ENCODE measurements at places on chromosomes 5 and 9.

DNA sequence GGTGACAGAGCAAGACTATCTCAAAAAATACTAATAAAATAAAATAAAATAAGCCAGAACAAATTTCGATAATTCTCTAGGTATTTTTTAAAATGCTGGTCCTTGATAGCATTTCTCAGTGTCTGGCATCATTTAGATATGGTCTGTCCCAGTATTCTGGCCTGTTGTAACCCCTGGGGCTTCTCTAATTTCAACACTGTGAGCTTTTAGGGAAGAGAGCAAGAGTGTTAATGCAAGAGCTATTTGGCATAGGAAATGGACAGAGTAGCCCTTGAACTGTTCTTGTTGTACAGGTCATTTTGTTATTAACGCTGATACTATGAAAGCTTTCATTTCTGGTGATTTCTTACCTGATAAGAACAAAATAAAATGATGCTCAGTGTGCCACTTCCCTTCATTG lies 112.2 kb upstream of the ZNF608 start:
- DNase-seq, result no peak

- DNase-seq, result no peak
Observed at GRCh38 chr5:107861565-107861964, 190.8 kb upstream of the EFNA5 start.

DNA sequence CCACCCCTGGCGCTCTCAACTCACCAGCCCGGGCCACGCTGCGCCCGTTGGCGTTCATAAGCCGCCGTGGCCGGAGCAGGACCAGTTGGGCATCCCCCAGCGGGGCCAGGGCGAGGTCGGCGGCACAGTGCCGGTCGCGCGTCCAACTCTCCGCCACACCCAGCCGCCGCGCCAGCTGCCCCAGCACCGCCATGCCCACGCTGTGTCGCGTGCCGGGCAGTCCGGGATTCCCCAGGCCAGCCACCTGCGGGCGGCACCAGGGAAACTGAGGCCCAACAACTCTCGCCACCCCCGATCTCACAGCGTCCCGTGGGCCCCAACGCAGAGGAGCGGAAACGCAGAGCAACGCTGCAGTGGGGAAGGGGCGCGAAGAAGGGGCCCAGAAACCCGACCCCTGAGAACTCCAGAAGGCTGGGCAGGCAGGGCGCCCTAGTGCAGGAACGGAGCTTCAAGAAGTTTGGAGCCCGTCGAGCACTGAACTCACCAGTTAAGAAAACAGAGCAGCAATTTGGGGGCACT lies 453 bp downstream of the PTRH1 start:
- no peak for DNase-seq

- no peak for DNase-seq
Observed at GRCh38 chr5:112202694-112203093, 216.4 kb downstream of the EPB41L4A start.

DNA sequence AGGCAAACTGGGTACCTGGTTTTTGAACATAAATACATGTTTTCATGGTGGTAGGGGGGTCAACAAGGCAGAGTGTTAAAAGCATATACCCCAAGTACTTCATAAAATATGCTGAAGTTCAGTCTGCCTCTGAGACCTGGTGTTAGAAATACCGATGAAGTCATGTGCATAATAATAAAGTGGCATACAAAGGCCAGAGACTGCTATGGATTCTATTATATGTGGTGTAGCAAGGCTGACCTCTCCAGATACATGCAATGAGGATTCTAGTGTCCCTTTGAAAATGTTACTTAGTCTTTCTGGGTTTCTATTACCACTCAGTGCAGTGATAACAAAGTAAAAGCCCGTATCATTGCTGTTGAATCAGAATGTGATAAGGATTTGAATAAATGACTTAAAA lies 487.5 kb upstream of the ZNF608 start:
- no peak for DNase-seq

- no peak for DNase-seq
Observed at GRCh38 chr5:133466556-133467334, 145.6 kb downstream of the FSTL4 start.

DNA sequence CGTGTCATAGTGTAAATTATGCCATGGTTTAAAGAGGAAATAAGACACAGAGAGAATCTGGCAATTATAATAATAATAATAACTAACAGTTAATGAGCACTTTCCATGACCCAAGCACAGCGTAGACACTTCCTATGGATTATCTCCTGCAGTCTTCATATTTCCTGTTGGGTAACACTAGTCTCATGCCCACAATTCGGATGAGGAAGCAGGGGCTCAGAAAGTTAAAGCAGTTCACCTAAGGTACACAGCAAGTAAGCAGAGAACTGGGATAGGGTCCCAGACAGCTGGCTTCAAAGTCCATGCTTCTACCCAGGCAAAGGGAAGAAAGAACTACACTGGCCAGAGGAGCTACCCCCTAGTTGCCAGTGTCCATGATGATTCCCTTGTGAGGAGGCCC lies 27.9 kb upstream of the TGFBI start:
- DNase-seq, result no peak
